ENCODE measurements at places on chromosomes 3 and 15.

- no peak for DNase-seq
These were observed 466.0 kb downstream of the NLGN1 start for GRCh38 chr3:173863551-173863950.

- DNase-seq: no peak
These were observed 232.0 kb upstream of the STT3B start for GRCh38 chr3:31300456-31301443.

DNA sequence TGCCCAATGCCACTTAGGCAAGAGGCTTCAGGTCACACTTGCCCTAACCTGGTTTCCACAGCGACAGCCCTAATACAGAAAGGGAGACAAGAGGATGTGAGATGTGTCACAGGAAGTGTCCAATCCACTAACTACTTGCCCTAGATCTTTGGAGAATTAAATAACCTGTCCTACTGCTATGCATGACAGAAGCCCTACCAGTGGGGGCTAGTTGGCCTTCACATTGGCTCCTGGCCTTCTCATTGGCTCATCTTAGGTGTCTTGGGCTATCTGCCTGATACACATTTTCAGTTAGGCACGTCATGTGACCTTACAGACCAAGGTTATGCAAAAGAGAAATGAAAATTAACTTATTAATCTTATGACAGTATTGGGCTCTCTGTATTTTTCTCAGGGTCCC, 449.9 kb downstream of the FHIT start:
- no peak for DNase-seq

- DNase-seq: no peak
These were observed 68.6 kb downstream of the ABHD5 start for GRCh38 chr3:43759297-43759782.

DNA sequence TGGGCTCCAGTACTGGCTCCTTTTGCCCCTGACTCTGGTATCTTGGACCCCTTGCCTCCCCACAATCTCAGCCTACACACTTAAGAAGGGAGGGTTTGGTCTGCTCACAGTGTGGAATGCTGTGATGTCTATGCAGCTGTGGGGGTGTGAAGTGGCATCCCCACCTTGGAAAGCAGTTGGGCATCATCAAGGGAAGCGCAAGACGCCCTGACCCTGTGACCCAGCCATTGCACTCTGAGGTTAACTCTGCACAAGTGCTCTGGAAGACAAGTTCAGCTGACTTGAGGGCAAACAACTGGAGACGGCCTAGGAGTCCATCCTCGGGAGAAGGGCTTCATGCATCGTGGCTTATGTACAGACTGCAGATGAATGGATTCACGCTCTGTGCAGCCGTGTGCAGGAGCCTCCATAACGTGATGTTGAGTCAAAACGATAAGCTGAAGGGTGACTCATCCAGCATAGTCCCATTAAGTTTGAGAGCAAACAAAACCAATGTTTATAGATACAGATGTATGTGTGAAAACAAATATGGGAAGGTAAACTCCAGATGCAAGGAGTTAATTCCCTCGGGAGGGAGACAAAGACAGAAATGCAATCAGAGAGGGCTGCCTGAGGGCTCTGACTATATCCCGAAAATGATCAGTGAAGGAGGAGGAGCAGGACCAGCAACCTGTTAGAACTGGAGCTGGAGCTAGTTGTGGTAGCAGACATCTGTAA, 86.8 kb downstream of the LSM3 start:
- DNase-seq: no peak
